ENCODE measurements at places on chromosomes 7 and 10.

DNA sequence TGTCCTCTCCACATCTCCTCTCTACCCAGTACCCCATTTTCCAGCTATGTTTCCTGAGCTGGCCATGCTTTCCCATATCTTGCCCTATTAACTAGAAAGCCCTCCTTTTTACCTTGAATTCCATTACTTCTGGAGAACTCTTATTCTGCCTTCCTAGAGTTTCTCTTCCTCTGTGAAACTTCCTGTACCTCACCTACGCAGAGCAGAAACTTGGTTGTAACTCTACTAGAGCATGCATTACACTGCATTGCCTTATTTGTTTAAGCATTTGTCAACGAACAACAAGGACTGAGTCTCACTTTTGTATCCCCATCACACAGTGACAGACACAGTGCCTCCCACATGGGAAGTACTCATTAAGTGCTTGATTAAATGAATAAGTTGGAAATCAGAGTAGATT is 36.4 kb downstream of the VCL start:
- DNase-seq: no peak

GRCh38 chr7:30708412-30708811 is 26.2 kb upstream of the CRHR2 start:
- no peak for DNase-seq

DNA sequence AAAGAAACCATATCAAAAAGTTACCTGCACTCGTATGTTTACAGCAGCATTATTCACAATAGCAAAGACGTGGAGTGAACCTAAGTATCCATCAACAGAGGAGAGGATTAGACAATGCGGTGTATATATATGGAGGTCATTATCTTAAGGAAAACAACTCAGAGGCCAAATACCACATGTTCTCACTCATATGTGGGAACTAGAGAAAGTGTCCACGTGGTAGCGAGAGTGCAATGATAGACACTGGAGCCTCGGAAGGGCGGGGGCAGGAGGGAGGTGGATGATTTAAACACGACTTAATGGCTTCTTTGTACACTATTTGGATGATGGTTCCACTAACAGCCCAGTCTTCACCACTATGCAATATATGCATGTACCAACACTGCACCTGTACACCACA is 40.1 kb upstream of the RNF32 start:
- no peak for DNase-seq

DNA sequence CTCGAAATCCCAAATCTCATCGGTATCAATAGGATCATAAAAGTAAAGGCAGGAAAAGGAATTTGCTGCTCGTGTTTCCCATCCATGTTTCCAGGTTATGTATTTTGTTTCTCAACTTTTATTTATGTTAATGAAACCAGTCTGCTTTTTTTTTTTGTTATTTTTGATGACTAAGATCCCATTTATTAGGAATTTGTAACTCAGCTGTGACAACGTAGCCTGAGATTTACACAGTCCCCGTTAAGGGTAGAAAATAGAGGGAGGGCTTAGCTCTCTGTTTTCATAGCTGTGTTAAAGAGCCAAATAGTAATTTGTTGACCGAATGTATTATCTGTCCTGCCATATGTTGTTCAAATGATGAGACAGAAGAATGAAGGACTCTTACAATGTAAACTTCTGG is 164.0 kb downstream of the MGMT start:
- DNase-seq: no peak

DNA sequence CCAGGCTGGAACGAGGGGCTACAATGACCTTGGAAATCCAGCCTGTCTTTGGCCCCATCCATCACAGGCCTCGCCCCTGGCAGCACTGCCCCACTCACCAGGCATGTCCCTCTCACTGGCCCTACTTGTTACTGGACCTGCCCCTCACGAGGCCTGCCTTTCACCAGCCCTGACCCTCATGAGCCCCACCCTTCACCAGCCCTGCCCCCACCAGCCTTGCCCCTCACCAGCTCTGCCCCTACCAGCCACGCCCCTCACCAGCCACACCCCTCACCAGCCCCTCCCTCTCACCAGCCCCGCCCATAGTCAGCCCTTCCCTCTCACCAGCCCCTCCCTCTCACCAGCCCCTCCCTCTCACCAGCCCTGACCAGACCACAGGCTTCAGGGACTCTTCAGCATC is 57.8 kb downstream of the COL26A1 start:
- no peak for DNase-seq

- no peak for DNase-seq
Measured at GRCh38 chr7:51430480-51431086, 114.0 kb upstream of the COBL start.

GRCh38 chr7:128056901-128057300 is 25.7 kb upstream of the LRRC4 start:
- no peak for DNase-seq

GRCh38 chr10:118953598-118954393 is 75.7 kb upstream of the NANOS1 start:
- DNase-seq: no peak

GRCh38 chr7:51175992-51176388 is 140.6 kb downstream of the COBL start:
- DNase-seq: no peak

- DNase-seq: no peak
Measured at GRCh38 chr7:108245523-108246226, 115.5 kb upstream of the LAMB4 start.

- DNase-seq: no peak
Measured at GRCh38 chr7:155763122-155763521, 49.1 kb downstream of the SHH start.

GRCh38 chr7:11830582-11831155 is 1.3 kb downstream of the THSD7A start:
- no peak for DNase-seq

GRCh38 chr10:118340486-118340885 is 1.6 kb downstream of the FAM204A start:
- DNase-seq: no peak

- DNase-seq: no peak
Measured at GRCh38 chr7:116809636-116810266, 52.6 kb upstream of the CAPZA2 start.

DNA sequence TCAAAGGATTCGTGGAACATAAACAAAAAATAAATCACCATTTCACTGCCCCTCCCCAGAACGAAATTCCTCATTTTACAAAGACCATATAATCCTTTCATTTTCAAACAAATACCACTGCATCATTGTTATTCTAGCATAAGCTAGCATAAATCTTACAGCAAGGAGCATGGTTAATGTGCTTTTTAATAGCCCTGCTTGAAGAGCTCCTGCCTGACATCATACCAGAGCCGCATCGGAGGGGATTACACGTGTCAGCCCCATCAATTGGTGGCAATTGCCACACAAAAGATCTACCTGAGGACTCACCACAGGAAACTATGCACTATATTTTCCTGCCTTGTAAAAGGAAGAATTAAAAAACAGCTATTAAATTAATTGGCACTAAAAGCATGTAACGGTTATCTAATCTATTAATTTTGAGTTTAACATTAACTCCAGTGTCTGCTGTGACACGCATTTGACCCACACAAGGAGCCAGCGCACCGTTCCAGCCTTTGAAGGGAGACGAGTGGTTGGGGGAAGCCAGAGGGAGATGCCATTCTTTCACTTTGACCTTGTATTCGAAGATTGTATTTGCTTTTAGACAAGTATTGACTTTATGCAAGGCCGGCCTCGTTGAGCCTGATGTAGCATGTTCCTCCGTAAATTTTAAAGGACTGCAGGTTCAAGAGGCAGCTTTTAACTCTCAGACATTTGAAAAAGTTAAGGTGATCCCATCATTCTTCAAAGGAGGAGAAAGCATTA is 261.1 kb upstream of the RNF32 start:
- no peak for DNase-seq

DNA sequence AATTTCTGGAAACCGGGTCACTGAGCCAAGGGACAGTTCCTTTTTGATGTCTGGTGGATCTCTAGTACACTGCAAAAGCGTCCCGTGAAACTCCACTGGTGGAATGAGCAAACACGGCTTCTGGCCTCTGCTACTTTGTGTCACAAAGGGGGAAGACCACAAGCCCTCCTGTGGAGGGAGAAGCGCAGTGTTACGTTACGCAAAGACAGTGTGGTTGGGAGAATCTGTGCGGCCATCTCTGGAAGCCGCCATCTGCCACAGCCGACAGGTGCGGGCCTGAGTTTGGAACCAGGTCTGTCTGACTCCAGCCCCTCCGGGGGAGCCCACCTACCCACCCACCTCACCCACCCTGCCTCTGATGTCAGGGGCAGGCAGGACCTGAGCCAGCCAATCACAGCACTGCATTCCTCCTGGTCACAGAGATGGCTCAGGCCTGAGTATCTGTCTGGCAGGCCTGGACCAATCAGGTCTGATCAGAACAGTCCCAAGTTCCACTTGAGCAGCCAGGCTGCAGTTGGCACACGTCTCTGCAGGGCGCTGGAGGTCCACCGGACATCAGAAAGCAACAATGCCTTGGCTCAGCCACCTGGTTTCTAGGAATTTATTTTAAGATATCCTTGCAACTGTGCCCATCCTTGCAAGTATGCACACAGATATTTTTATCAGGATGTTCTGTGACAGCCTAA is 3.0 kb upstream of the CYP2W1 start:
- DNase-seq: no peak

DNA sequence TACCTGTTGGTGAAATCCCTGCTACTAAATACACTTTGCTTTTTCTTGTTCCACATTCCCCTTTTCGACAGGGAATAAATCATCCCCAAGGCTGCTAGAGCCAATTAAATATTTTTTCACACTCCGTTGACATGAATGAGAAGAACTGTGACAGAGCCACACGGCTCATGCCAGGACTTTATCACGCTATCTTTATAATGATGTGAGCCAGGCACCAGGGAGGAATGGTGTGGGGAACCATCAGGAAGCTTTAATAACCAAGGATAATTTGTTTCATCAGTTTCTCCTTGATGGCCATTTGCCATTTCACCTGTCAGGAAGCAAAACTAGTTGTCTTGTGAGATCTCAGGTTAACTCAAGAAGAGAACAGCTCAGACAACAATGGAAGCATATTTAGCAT is 193.0 kb upstream of the C7orf33 start:
- DNase-seq: no peak

DNA sequence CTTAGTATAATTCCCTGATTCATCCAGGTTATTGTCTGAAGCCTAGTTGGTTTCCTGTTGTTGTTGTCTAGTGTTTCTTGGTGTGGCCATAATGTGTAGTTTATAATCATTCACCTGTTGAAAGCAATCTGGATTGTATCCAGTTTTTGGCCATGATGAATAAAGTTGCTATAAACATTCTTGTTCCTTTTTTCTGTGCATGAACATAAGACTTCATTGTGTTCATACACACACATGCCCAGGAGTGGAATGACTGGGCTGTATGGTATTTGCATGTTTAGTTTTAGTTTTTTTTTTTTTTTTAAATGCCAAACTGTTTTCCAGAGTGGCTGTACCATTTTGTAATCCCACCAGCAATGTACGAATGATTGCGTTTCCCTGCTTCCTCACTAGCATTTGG is 349.8 kb downstream of the SDK1 start:
- DNase-seq: no peak

- no peak for DNase-seq
Measured at GRCh38 chr10:54266395-54266794, 534.6 kb downstream of the PCDH15 start.

GRCh38 chr10:126170371-126170770 is 217.9 kb downstream of the ADAM12 start:
- no peak for DNase-seq

DNA sequence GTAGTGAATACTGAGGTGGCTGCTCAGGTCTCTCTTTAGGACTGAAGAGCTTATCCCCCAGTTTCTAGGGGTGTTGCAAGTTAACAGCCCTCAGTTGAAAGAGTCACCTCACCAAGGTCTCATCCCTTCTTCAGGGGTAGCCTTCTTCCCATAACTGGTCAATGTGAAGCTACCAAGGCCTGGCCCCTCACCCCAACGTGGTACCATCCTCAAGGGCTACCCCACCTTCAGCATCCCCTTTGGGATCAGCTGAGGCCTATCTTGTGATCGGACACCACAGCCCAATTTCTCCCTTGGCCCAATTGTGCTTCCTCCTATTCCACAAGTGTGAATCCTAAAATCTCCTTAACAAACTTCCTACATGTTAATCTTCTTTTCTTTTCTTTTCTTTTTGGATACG is 289.5 kb upstream of the MKLN1 start:
- no peak for DNase-seq

DNA sequence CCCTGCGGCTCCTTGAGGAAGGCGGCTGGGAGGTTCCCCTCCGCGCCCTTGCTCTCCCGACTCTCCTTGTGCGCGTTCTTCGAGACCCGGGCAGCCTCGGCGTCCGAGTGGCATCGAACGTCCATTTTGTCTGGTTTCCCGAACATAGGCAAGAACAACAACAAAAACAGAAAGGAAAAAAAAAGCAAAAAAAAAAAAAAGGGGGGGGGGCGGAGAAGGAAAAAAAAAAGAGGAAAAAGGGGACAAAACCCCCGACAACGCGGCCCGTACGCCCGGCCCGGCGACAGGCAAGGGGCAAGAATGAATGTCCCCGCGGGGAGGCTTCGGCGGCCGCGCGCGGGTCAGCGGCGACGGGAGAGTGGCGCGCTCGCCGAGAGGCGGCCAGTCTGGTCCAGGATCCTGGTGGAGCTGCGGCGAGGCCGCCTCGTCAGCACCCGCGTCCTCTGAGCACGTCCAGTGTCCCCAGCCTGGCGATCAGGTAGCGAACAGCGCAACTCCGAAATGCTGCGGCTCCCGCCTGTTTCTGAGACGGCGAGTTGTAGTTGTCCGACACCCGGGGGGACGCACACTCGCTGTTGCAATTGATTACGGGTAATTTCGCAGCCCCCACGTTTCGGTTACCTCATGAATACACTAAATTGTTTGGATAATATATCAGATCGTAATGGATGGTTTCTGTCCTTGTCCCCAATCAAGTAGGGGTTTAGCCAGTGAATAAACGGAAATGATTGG is at the start of gene VAX1:
Gene VAX1, minus strand, starts transcription at position 360 of the 732 bp plus-strand sequence. Its CDS starts 214 bp downstream, at position 146.
- DNase-seq: no peak

GRCh38 chr10:80166581-80167470 is 34.3 kb downstream of the PLAC9 start:
- DNase-seq: no peak

- no peak for DNase-seq
Measured at GRCh38 chr10:58797356-58797755, 284.7 kb downstream of the BICC1 start.

GRCh38 chr7:9796241-9796640 is 1177.4 kb upstream of the PHF14 start:
- no peak for DNase-seq

GRCh38 chr7:154672659-154673415 is 330.1 kb downstream of the PAXIP1 start:
- DNase-seq: no peak

GRCh38 chr7:95596198-95597063 is at the start of gene PDK4:
Gene PDK4 (minus strand): TSS chr7:95596516. CDS start chr7:95596293, 223 bp downstream.
- peak; percentile 94 for DNase-seq

DNA sequence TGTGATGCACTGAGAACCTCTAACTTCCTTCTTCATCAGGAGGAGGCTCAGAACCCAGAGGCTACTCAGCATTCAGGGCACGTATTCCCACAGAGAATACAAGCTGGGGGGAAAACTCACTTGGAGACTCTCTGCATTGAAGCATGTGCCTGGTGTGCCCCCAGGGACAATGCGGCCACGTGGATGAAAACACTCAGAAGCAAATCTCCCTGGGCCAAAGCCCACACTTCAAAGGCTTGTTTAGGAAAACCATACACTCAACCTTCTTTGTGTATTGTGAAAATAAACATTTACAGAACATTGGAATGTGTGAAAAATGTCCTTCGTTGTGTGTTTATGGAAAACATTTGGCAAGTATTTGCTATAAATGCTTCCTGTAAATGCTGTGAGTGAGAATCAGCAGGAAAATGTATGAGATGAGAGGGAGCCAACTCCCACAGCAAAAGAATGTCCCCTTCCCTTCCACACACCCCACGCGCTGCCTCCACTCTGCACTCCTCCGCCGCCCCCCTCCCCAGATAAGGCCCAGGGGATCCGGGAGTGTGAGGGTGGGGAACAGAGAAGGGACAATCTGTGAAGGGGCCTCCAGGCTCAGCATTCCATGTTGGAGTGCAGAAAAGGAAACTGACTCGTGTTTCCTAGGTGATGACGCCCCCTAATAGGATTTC is 339.5 kb downstream of the ELMO1 start:
- DNase-seq: no peak
